ENCODE measurements at places on chromosomes 7 and 10.

DNA sequence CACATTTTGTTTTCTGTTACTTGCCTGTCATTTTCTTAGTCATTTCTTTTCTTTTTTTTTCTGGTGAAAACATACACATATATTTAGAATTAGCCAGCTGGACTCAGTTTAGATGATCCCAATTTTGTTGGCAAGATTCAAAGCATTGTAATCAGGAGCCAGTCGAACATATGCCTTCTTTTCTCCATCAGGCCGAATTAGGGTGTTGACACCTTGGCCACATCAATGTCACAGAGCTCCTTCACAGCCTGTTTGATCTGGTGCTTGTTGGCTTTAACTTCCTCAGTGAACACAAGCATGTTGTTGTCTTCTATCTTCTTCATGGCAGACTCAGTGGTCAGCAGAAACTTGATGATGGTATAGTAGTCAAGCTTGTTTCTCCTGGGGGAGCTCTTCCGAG is 32.6 kb downstream of the PHF14 start:
- DNase-seq, result no peak

GRCh38 chr7:16357921-16358320 is 63.4 kb downstream of the CRPPA start:
- no peak for DNase-seq

DNA sequence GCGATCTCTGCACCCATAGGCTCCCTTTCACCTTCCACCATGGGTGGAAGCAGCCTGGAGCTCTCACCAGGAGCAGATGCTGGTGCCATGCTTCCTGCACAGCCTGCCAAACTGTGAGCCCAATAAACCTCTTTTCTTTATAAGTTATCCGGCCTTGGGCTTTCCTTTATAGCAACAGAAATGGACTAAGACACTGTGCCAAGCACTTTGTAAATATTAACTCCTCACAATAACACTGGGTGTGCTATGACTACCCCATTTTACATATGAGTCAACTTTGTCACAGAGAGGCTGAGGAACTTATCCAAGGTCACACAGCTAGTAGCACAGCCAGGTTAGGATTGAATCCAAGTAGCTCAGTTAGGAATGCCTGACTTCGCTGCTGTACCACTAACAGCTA is 79.7 kb upstream of the KCNMA1 start:
- DNase-seq, result no peak

- no peak for DNase-seq
These were observed 40.0 kb downstream of the EPDR1 start for GRCh38 chr7:37960483-37960882.

- no peak for DNase-seq
These were observed 8.1 kb downstream of the BTAF1 start for GRCh38 chr10:91931526-91932190.

DNA sequence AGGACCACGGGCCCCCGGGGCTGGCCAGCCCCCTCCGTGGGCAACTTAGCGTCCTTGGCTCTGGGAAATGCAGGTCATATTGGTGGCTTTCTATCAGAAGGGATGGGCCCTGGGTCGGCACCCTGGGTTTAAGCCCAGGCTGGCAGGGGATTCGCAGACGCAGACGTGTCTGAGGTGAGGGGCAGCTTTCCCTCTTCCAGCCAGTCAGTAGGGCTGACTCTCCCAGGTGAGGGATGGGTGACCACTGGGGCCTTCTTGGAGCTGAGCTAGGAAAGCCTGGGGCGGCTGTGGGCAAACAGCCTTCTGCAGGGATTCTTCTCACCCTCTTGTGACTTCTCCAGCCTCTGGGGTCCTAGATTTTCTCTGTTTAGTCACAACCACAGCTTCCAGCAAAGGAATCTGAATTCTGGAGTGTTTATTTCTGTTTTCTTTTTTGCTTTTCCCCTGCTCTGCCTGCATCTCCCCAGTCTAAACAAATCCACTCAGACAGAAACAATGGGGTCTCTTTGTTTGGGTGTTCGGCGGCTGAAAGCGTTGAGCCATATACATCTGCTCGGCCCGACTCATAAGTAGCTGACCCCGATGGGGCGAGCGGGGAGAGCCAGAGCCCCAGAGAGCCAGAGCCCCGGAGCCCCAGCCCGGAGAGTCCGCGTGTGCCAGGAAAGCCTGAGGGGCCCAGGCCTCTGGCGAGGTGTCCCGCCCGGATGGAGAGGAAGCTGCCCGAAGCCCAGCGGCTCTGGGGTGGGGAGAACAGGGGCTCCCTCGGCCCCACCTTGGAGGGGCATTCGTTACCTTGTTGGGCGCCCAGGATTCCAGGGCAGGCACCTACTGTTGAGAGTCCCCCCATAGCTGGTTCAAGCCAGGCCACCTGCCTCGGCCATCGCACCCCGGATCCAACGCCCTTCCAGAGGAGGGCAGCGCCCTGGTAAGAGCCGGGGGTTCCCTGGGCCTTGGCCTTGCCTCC is 2.0 kb downstream of the MNX1 start:
- DNase-seq, result no peak

- DNase-seq, result no peak
These were observed 22.7 kb downstream of the FAM53B start for GRCh38 chr10:124721330-124722045.

DNA sequence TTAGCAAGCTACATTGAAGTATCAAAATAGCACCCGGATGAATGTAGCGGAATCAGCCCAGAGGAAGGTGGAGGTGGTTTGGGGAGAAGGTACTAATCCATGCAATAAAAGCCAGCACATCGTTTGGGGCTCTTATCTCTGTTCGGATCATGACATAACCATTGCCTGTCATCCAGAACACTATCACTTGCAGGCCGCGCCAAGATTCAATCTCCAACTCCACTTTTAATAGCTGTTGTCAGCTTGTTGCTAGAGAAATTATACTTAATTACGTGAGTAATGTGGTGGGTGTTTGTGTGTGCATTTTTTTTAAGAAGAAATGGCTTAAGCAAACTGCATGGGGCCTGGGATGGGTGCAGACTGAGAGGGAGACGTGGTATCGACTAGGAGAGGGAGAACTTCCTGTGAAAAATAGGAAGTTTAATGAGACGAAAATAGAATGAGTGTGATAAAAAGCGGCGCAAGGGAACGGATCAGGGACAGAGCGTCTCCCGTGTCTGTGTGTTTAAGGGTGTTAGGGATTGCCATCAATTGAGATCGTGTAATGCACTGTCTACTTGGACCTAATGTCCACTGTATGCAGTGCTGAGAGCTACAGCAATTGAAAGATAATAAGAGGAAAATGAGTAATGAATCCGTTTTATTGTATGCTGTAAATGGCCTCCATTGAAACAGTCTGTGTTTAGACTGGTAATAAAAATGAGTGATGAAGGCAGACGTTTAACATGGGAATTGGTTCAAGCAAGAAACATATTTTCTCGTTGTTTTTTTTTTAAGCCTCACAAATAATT is 27.6 kb upstream of the SFMBT2 start:
- DNase-seq, result no peak

DNA sequence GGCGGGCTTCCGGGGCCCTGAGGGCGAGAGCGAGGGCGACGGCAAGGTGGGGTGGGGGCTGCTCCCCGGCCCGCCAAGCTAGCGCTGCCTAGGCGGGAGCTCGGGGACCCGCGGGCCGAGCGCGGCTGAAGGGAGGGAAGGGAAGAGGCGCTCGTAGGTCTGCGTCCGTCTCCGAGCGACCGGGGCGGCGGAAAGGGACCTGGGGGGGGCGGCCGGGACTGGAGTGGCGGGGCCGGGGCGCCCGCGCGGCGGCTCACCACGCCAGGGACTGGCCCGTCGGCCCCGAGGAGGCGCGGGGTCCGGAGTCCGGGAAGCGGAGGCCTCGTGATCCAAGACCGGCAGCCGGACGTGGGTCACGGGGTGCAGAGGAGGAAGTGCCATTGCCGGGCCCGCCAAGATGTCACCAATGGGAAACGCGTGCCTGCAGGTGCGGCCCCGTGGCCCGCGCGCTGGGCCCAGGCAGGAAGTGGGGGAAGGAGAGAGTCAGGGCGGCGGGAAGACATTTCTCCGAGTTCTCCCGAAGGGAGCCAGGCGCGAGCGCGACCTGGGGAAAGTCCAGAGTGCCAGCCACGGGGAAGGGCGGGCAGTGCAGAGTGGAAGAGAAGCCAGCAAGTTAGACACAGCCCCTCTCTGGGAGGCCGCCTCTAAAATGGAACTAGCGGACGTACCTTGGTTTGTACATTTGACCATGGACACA is 11.9 kb downstream of the HNRNPF start:
- peak; percentile 96 for DNase-seq

GRCh38 chr7:84939888-84940287 is 247.0 kb downstream of the SEMA3D start:
- DNase-seq, result no peak

- no peak for DNase-seq
These were observed 228.0 kb downstream of the PARD3 start for GRCh38 chr10:34587002-34587679.

GRCh38 chr7:44078521-44078920 is 3.8 kb downstream of the POLM start:
- no peak for DNase-seq

GRCh38 chr10:119770928-119771327 is 45.1 kb downstream of the INPP5F start:
- DNase-seq, result peak; percentile 51

- no peak for DNase-seq
These were observed 140.3 kb upstream of the KLF14 start for GRCh38 chr7:130874071-130874915.

GRCh38 chr7:139124084-139124914 is 14.8 kb upstream of the ZC3HAV1 start:
- DNase-seq, result peak; percentile 89

DNA sequence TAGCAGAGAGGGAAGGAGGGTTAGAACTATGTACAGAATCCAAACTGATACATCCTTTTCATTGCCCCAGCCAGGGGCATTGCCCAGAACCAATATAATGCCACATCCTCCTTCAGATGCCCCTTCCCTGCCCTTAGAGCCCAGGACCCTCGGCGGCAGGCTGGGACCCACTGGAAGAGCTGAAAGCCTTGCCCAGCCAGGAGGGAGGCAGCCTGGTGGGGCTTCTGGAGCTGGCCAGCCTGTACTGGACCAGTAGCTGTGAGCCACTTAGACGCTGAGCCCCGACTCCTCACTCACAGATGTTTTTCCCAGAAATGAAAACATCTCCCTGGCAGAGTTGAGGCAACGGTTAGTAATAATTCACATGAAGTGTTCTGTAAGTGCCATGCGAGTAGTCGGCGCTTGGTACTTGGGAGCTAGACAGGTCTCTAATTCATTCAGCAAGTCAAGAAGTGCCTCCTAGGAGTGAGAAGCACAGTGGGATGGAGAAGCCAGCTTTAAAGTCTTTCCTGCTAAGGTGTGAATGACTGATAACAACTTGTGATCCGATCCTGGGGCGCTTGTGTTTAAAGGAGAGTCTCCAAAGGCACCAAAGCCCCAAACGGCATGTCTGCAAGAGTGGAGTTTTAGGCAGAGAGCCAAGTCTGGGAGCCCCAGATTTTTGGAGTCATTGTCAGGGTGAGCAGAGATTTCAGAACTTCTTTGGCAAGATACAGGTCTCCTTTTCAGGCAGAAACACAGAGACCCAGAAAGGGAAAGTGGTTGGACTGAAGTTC is 9.8 kb downstream of the VSIR start:
- DNase-seq, result no peak

- DNase-seq, result no peak
These were observed 279.4 kb upstream of the HABP2 start for GRCh38 chr10:113273181-113274163.

DNA sequence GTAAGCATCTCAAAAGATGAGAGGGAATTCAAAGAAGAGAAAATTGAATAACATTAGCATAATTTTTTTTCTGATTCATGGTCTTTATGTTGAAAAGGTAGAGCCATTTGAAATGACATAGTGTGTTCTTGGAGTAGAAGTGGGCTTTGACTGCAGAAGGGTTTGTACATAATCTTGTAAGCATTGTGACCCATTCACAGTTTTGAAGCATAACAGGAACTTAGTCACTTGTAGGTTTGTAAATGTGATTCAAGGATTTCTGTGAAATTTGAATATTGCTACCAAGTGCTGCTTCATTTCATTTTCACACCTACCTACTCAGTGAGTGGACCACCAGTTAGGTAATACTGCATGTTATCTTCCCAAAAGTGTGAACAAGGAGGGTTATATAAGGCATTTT is 68.6 kb downstream of the PON1 start:
- DNase-seq, result no peak

DNA sequence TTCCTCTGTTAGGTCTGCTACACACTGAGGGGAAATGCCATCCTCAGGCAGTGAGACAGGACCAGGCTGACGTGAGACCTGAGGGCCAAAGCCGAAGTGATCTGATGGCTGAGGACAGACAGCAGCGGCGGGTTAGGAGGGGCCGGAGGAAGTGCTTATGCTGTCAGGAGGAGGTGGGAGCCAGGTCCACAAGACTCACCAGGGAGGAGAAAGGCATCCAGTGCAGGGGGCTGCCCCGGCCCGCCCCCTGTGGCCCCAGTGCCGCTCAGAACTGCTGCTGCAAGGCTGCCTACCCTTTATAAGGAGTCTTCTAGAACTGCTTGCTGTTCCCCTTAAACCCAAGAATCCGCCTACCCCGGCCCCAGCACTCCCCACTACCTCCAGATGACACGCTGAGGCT is 19.8 kb downstream of the AKR1E2 start:
- DNase-seq, result no peak

DNA sequence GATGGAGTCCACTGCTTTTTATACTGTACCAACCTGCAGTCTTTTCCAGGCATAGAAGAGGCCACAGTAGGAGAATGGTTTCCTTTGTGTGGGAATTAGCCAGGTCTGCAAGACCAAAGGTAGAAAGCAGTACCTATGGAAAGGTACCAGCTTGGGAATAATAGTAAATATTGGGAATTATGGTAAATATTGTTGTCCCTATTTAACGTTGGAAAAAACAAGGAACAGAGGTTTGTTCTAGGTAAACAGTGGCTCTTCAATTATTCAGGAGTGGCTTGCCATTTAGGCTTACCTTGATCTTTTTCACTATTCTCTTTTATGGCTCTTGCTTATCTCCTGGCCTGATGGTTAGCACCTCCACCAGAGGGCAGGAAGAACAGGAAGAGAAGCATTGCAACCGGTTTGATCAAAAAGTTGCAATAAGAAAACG is 43.9 kb upstream of the GSAP start:
- DNase-seq, result peak; percentile 61

- peak; percentile 57 for DNase-seq
These were observed 62.6 kb downstream of the CUL2 start for GRCh38 chr10:35027567-35027966.

GRCh38 chr10:104441329-104442000 is 87.8 kb downstream of the CFAP58 start:
- DNase-seq, result peak; percentile 18

DNA sequence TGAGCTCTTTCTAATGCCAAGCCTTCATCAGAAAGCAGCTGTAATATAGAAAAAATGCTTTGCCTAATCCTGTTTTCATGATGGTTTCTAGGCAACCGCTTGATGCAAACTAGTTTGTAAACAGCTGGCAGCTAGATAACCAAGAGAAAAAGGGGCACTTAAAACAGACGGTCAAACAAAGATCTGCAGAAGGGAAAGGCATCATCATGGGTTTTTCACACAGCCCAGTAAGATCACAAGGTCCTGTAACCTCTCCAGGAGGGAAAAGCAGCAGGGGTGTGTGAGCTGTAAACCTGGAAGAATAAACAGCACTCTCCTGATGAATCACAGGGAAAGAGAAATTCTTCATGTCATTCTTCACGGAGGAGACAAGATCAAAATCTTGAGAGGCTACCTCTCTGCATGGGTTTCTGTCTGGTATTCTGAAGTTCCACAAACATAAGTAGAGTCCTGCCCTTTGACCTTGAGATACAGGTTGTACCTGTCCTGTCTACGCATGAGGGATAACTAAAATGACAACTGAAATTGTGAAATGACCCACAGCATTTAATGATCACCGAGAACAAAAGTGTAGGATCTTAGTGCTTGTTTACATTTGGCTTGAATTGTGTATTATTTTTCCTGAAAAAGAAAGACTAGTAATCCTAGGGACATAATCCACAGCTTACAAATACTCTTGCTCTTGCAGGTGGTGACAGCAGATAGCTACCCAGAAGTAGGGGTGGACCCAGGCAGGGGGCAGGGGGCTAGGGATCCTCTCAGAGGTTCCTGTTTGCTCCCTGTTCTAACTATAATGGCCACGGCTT is 48.0 kb downstream of the CREB3L2 start:
- peak; percentile 12 for DNase-seq
